ENCODE measurements at places on chromosomes 12 and 14.

GRCh38 chr14:72755766-72756165 lies 138.1 kb downstream of the DPF3 start:
- DNase-seq: peak; percentile 30

DNA sequence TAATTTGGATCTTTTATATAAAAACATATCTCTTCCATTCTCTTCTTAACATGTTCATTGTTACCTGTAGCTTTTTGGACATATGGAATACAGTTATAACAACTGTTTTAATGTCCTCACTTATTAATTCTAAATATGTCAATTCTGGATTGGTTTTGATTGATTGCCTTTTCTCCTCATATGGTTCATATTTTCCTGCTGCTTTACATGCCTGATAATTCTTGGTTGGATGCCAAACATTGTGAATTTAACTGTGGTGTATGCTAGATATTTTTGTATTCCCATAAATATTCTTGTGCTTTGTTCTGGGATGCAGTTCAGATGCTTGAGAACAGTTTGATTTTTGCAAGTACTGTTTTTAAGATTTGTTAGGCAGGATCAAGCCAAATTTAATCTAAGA lies 10.8 kb downstream of the C14orf132 start:
- DNase-seq: peak; percentile 48

- DNase-seq: no peak
These were observed 13.0 kb downstream of the SAMD15 start for GRCh38 chr14:77390188-77390587.

DNA sequence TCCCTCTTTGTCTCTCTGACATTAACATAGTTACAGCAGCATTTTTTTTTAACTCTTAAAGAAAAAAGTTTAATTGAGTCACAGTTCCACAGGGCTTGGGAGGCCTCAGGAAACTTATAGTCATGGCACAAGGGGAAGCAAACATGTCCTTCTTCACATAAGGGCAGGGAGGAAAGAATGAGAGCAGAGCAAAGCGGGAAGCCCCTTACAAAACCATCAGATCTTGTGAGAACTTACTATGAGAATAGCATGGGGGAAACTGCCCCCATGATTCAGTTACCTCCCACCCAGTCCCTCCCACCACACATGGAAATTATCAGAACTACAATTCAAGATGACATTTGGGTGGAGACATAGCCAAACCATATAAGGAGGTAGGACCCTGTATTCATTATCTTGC lies 96.2 kb downstream of the PLBD1 start:
- no peak for DNase-seq

DNA sequence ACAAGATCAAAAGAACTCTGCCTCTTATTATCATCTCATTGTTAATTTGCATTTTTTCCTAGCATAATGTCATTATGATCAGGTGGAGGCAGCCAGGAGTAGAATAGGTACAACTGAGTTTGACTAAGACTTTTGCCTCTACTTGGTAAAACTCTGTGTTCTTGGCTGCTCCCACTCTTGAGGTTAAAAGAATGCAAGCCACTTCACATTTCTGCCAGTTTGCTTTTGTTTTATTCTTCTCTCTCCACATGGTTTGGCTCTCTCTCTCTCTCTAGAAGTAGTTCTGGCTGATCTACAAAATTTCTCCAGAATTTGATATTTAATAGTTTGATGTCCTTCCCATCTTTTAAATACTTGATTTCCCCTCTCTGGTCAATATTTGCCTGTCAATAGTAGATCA lies 170.7 kb upstream of the E2F7 start:
- no peak for DNase-seq

DNA sequence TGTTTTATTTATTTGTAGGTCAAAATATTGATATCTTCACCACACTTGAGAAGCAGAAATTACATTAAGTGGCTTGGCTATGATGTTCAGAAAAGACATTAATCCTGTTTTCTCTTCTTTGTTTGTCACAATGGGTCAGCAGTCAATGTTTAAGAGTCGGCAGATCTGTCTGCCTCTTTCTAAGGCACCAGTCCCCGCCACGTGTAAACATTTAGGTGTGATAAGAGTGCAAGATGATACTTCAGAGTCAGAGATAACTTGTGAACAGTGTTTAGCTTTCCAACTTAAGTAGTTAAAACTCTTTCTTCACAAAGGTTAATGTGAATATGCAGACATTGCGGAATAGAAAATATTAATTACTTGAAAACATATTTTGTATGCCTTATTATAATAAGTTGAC lies 160.9 kb downstream of the OTOGL start:
- no peak for DNase-seq

- DNase-seq: no peak
These were observed 247.9 kb downstream of the SSPN start for GRCh38 chr12:26443309-26443708.

GRCh38 chr12:117517219-117517739 lies 155.9 kb upstream of the NOS1 start:
- DNase-seq: no peak

DNA sequence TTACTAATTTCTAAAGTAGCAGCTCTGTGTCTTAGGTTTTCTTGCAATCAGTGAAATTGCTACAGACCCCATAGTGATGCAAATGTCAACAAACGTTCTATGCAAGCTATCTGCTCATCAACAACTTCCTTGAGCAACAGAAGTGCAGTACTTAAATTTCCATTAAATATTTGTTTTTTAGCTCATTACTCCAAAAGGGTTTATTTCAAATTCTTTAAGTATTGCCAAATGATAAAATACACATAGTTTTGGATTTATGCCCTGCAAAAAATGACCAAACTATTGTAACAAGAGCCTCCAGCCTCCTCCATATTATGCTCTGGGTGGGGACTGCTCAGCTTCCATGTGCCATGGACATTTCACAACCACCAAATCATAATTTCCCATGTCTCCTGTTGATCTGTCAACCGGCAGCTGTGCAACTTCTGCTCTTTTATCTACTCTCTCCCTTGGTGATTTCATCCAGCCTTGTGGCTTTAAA lies 4.4 kb downstream of the BDKRB1 start:
- no peak for DNase-seq

- no peak for DNase-seq
These were observed 4.1 kb upstream of the CRADD start for GRCh38 chr12:93673084-93673483.

DNA sequence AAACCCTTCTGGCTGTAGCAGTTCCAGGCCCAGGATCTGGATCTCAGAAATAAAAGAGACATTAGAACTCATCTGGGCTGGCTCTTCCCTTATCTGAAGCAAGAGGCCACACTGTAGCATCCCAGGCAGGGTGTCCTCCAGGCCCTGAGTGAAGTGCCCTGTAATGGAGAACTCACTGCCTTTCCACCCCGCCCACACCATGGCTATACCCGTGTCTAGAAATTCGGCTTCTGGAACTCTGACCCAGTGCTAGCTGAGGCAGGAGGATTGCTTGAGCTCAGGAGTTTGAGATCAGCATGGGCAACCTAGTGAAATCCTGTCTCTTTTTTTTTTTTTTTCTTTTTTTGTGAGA lies 23.5 kb upstream of the PLEKHG3 start:
- DNase-seq: no peak

DNA sequence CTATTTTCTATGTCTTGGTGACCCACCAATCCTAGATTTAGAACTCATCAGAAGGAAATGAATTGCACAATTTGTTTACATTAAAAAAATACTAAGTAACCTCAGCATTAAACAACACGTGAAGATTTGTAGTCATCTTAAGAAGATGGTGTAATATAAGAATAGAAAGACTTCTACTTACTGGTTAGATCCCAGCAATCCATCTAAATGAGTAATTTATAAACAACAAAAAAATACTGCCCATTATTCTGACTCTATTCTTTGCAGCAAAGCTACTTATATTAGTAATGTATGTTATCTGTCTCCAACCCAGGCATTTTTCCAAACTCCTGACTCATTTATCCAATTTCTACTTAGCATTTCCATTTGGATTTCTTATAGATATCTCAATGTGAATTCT lies 67.8 kb downstream of the CD163L1 start:
- DNase-seq: no peak

DNA sequence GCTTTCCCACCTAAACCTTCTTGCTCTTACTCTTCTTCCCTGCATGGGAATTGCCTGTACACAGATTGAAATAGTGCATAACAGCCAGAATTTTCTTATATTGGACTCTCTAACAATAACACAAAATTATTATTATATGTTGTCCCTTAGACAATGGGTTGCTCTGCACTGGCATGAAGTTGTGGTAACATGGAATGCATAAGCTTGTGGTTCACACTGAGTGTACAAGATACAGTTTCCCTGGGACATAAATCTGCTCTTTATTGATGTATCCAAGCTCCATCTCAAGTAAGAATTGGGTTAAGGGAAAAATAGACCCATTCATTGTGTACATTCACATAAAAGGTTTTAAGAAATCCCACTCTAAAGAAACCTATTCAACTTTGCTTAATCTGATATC lies 114.4 kb upstream of the NTF3 start:
- no peak for DNase-seq

DNA sequence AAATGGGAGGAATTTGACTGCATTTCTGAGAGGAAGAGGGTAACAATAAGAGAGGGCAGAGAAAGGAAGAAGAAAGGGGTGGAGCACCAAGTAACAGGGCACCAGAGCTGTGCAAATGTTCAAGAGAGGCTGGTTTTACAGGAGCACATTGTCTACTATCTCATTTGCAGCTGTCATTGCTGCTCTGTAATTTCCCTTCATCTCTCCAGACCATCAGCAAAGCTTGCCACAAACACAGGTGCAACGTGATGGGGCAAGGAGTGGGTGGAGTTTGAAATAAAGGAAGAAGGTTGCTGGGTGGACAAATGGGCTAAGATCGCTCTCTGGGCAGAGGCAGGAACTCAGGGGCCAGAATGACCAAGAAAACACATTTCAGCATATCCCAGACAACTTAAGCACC lies 47.9 kb upstream of the PLEKHG6 start:
- no peak for DNase-seq

DNA sequence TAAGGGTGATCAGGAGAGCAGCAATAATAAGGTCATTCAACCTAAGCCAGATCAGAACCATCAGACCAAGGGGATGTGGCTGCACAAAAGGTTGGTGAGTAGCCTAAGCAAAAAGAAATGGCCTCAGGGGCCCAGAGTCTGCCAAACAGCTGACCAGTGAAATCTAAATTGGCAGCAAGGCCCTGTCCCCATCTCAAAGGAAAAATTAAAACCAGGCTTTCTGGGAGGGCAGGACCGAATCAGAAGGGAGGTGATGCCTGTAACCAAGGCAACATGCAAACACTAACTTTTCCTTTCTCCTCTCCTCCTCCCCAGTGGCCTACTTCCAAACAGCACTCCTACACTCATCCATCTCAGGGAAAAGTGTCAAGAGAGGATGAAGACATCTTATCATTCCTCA lies 256.4 kb downstream of the NUAK1 start:
- DNase-seq: peak; percentile 88

GRCh38 chr14:63513756-63514155 lies 29.4 kb downstream of the PPP2R5E start:
- no peak for DNase-seq

DNA sequence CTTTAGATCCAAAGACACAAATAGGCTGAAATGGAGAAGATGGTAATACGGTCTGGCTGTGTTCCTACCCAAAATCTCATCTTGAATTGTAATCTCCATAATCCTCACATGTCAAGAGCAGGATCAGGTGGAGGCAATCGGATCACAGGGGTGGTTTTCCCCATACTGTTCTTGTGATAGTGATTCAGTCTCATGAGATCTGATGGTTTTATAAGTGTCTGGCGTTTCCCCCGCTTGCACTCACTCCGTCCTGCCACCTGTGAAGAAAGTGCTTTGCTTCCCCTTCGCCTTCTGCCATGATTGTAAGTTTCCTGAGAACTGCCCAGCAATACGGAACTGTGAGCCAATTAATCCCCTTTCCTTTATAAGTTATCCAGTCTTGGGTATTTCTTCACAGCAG lies 1795.5 kb upstream of the FLRT2 start:
- no peak for DNase-seq

GRCh38 chr12:112810235-112810917 lies 18.8 kb downstream of the RPH3A start:
- no peak for DNase-seq

GRCh38 chr12:26205298-26205697 lies 9.9 kb downstream of the SSPN start:
- no peak for DNase-seq

DNA sequence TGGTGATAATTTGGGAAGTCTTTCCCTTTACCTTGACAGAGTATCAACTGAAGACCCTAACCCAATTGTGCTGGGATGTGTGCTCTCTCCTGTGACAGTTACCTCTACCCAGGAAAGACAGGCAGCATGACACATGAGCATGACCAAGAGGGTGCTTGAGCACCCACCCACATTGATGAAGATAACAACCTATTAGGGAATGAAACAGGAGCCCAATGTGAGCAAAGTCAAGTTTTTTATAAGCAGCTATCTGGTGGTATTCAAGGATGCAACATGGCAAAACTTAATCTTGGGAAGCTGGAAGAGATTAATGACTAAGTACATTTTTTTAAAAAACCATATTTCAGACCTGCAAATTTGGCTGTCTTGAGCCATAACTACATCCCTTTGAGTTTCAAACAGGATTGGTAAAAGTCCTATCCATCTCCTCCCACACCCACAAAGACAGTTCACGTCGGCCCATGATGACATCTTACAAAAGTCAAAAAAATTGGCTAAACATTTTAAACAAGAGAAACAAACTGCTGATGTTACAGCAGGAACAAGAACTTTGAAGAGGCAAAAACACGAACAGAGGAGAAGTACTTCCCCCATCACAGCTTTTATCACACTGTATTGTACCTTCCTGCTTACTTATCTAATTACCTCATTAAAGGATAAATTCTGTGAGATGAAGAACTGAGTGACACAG lies 60.3 kb downstream of the MED13L start:
- no peak for DNase-seq

- no peak for DNase-seq
These were observed 64.5 kb downstream of the DAAM1 start for GRCh38 chr14:59252772-59253500.

DNA sequence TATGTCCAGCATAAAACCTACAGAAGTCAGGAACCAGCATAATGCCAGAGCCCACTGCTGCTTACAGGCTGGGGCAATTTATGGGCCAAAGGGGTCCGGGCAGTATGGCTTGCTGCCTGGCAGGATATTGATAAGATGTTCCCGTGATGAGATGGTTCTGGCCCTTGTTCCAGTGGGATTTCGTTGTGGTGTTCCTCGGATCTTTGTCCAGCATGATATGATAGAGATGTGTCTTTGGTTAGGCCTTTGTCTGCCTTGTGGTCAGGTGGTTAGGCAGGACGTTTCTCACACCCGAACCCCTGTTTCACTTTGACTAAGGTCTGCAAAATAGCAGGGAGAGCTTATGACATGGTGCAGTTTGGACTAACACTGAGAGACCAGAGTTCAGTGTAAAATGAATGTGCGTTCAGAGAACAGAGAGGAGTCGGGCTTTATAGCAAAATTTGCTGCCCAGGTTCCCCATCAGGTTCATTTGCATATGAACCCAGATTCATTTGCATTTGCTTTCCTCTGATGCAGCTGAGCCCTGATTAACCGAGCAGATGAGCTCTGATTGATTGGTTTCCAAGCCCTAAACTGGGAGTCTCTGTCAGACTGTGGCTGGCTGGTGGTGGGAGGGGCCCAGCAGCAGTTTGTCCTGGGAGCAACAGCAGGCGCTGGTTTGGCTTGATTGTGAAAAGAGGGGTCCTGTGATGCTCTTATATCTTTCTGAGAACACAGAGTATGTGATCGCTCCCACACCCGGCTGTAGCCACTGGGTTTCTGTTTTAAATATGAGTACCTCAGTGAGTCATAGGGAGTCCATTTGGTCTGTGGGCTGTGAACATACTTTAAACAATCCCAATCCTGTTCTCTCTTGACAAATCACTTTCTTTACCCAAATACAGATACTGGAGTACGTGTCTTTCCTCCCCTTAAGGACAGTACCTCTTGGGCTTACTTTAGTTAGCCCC lies 156.3 kb upstream of the PZP start:
- DNase-seq: no peak

- no peak for DNase-seq
These were observed 18.7 kb upstream of the CREBL2 start for GRCh38 chr12:12592930-12593329.

All from skin of body (tissue), 3 donors.